LNCaP clone FGC (cell line): ENCODE measurements at places on chromosomes 6 and 20.

GRCh38 chr6:168516944-168517741, 76.2 kb downstream of the SMOC2 start:
- DNase-seq, result no peak

GRCh38 chr20:56382696-56383095, 9.3 kb downstream of the AURKA start:
- no peak for DNase-seq

GRCh38 chr6:49806145-49806544, 19.1 kb upstream of the PGK2 start:
- DNase-seq, result no peak

GRCh38 chr6:13398069-13398381, 69.7 kb upstream of the TBC1D7 start:
- no peak for DNase-seq

DNA sequence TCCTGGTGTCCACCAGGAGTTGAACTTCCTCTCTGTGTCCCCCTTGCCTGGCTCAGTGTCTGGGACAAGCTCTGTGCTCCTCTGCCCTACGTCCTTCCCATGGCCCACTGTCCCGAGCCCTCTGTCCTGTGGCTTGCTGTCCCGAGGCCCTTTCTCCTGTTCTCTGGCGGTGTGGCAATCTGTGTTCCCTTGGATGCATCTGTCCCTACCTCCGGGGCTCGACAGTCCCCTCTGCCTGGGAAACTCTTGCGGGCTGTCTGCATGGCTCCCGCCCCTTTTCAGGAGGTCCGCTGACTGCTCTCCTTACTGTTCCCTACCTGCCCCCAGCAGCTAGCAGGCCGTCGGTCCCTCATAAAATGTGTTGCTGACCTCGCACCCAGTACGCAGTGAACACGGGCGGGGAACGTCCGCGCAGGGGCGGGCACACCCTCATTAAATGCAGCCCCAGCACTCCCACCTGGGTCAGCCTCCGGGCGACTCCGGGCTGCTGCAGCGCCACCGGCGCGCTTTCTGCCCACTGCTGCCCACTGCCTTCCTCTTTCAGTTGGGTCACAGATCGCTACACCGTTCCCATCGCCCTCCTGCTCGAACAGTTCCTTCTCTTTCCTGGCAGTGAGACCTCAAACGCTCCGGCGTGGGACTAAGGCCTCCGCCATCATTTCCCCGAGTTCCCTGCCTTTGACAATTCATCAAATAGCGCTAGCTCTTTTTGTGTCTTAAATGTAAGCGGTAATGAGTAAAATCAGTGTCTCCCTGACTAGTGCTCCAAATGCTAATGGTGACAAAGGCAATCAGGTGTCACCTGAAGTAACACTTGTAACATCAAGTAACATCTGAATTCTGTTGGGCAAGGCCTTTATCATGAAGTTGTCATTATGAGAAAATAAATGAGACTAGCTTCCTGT, 60.5 kb downstream of the RSPH3 start:
- DNase-seq, result no peak

DNA sequence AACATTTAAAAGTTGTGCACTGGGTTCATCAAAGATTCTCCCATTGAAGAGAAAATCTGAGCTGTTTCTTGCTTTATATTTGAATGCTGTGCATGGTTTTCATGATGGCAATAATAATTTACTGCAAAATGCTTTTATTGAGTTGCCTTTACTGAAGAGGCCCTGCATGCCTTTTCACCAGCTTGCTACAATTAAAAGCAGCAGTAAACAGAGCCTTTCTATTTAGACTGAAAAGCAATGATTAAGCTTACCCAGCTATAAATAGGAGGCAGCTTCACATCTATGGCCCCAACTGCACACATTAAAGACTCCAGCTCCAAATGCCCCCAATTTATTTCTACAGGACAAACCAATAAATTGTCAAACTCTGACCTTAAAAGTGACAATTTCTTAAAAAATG, 70.3 kb downstream of the ANKEF1 start:
- DNase-seq, result no peak

DNA sequence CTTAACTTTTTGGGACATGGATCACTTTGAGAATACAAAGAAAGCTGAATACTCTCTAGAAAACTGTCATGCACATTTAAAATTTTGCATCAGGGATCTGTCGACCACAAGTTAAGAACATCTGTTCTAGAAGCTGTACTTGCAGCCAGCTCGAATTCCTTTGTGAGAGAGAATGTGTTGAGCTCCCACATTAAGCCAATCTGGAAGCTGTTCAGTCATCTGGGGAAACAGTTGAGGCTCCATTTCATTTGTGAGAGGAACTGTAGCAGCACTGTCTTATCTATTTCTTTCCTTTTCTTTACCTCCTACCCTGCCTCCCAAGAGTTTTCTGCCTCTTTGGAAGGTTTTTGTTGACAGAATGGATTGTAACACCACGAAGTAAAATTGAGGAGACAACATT, 50.8 kb downstream of the KAT14 start:
- no peak for DNase-seq

GRCh38 chr6:20467437-20467836, 65.8 kb downstream of the E2F3 start:
- DNase-seq, result no peak

DNA sequence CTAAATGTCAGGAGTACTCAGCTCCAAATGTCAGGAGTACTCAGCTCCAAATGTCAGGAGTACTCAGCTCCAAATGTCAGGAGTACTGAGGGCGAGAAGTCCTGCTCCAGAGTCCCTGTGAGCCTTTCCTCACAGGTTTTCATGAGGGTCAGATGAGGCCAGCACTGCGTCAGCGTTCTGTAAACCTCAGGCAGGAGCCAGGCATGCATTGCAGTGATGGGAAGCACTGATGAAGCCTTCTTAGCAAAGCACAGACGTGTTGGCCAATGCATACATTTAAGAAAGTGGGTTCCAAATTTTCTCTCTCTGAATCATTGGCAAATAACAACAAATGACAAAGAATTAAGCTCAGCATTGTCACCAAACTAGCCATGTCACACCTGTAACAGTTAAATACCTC, 254.9 kb downstream of the ZNF217 start:
- DNase-seq, result no peak

DNA sequence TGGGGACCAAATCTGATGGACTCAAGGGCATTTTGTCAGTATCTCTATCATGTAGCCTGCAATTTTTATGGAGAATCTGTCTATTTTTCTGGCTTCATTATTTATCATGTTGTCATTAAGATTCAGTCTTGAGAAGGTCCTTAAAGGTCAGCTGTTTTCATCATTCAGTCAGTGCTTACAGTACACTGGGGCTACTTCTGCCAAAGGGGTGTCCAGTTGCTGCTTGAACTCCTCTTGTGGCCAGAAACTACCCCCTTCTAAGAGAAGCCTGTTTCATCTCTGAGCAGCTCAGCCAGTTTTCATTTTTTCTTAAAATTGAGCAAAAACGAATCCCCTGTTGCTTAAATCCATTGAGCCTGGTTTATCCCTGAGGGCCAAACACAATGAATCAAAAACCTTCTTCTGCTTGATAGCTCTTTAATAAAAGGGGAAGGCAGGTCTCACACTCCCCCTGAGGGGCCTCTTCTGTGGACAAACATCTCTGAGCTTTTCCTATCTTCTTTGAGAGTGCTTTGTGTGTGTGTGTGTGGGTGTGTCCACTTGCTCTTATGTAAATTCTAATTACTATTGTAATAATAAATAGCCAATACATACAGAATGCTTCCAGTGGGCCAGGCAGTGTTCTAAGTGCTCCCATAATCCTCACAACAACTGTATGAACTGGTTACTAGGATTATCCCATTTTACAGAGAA, 172.2 kb downstream of the PLCB1 start:
- no peak for DNase-seq

- DNase-seq, result no peak
These were observed 23.5 kb downstream of the CEP250 start for GRCh38 chr20:35478804-35479472.

DNA sequence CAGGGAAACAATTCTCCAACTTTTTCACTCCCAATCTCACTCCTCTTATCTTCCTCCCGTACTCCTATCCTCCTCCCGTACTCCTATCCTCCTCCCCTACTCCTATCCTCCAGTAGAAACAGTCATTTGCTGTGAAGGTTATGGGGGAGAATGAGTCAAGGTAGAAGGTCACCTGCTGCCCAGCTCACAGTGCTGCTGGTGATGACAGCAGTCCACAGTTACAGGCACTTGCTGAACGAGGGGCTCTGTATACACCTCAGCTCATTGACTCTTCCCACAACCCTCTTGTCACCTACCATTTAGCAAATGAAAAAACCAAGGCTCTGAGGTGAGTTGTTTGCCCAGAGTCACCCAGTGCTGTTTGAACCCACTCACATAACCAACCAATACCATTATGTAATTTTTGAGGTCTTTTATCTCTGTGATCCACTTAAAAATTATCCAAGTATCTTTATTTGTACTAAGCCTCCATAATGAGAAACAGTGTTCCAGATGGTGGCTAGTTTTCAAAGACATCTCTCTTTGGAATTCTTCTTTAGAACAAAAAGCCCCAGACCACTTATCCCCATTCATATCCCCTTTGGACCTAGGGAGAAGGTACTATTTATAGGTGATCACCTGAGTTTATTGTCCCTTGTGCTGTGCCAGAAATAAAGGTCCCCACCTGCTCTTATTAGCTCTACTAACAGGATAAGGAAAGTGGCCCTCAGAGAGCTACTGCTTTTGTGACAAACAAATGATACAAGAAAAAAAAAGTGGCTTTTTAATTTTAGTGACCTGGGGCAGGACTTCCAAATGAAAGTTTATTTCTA, 53.2 kb downstream of the PTPN1 start:
- DNase-seq, result no peak

GRCh38 chr6:123994168-123994567, 190.5 kb downstream of the NKAIN2 start:
- no peak for DNase-seq

DNA sequence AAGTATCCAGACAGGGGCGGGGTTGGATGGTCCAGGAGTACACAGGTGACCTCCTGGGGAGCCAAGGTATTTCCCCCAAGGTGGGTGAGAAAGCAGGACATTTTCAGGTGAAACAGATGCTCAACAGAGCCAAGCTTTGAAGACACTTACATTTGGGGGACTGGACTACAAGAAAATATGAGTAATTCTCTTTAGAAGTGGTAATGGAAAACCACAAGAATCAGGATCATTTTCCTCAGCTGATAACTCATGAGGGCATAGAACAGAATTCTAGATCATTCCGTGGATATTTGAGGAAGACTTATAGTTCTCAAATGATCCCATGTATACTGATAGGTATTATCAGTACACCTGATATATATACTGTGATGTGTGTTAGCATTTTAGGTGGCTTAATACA, 89.9 kb downstream of the UST start:
- DNase-seq, result no peak

DNA sequence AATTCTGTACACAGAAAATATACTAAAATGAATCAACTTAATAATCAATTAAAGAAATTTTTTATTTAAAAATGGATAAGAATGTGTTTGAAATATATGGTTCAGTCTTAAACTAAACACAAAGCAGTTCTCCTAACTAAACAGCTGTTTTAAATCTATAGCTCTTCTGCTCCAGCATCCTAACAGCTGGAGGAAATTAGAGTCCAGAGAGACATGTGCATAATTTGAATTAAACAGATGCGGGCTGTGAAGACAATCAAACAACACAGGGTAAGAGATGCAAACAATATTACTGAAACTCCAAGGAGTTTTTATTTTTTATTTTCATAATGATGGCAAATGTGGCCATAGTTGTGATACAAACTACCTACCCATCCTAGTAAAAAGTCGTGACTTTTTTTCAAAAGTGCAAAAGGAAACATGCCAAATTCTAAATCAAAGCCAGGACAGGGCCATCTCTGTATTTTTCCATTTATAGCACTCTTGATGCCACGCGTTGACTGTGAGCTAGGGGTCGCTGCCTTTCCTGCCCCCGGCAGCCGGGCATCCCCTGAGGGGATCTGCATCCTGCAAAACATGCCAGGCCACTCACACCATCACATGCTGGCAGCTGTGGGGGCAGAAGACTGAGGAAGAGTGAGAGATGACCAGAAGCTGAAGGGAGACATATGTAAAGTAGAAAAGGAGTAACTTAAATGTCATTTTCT, 310.6 kb downstream of the PRKN start:
- DNase-seq, result no peak

DNA sequence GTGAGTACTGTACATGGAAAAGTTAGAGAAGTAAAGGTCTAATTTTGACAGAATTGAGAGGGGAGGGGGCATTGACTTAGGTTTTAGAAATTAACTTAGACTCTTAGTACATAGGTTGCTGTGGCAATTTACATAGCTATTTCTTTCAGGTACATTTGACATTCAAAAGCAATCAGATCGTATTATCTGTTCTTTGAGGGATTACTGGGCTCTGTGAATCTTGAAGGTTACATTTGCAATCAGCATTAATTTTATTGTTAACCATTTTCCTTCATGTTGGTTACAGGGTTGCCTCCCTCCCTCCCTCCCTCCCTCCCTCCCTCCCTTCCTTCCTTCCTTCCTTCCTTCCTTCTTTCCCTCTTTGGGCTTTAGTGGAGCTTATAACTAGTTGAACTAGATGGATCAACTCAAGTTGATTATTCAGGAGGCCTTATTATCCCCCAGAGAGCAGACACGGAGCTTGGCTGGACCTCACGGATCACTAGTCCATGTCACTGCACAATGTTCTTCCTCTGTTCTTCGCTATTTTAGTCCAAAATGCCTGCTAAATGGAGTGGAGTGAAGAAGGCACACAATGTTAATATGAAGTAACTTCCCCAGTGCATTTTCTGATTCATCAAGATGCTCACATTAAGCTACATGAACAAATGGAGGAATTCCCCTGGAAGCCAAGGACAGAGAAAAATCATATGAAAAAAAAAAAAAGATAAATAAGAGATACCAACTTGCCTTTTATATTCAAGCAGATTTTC, 87.8 kb downstream of the PLCB4 start:
- DNase-seq, result no peak

DNA sequence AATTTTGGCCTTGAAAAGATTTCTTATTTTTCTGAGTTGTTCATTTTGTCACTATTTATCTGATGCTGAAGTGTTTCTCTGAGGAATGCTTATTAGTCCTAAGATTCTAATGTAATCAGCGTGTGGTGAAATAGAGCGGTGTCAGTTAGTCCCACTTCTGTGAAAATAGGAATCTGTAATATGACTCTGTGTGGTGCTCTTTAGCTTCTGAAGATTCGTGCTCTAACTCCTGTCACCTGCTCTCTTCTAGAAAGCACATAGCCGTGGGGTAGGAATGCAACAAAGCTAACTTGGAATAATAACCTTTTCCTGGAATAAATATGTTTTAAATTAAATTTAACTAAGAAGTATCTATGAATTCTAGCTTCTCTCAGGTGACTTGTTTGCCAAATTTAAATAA, 90.4 kb downstream of the BCKDHB start:
- DNase-seq, result no peak

- no peak for DNase-seq
These were observed 1.3 kb downstream of the RFPL4B start for GRCh38 chr6:112348334-112348874.

- DNase-seq, result no peak
These were observed 46.7 kb downstream of the SRC start for GRCh38 chr20:37392441-37393195.
